NCI-H82 (cell line): ENCODE measurements at places on chromosomes 2 and 18.
A peak's percentile ranks its signal among the peaks of the same experiment; 100 is the strongest.

DNA sequence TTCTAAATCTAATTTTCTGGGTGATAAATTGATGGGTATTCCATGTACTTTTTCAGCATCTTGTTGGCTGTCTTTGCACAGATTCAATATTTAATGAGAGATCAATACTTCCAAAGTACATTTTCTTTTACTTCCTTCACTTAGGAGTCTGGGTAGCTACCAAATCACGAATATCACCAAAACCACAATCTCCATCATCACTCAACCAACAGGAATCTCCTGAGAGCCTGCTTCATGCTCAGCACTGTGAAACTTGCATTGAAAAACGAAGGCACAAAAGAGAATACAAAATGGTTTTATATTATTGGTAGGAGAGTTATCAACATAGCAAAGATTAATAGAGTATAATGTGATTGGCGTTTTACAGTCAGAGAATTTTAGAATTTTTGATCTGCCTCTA is 261.5 kb upstream of the DSEL start:
- DNase-seq, result no peak

GRCh38 chr2:56753182-56753581 is 569.4 kb downstream of the CCDC85A start:
- no peak for DNase-seq

DNA sequence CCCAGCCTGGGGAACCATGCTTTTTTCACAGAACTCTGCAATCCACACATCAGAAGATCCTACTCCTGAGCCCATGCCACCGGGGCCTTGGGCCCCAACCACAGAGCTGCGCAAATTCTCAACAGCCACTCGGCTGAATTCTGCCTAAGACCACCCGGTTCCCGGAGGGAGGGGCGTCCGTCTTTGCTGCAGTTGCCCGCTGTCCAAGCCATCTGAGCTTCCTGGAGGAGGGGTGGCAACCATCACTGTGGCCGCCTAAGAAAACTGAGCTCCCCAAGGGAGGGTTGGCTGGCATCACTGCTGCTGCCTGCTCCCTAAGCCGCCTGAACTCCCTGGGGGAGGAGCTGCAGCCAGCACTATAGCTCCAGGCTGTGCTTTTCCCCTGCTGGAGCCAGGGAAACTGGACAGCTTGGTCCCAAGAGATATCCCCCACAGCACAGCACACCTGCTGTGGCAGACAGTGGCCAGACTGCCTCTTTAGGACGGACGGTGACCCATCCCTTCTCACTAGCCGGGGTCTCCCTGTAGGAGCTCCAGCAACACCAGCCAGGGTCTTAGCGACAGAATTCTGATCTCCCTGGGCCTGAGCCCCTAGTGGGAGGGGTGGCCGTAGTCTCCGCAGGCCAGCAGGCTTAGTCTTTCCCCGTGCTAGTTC is 1411.6 kb upstream of the CDH2 start:
- no peak for DNase-seq

DNA sequence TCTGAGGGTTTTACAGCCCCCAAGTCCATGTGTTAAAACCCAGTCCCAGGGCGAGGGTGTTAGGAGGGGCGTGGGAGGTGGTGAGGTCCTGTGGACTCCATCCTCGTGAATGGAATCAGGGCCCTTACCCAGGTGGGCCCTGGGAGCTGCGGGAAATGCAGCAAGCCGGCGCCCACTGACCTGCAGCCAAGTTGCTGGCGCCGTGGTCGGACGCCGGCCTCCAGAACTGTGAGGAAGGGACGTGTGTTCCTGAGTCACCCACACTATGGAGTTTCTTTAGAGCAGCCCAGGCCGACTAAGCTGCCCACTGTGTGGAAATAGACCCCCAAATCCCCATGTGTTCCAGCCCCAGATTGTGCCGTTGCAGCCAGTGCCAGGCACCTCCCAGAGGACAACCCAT is 26.4 kb downstream of the CTDP1 start:
- no peak for DNase-seq

GRCh38 chr2:23506531-23507266 is 121.7 kb downstream of the KLHL29 start:
- DNase-seq, result peak; percentile 56
